ENCODE measurements at places on chromosomes 6 and 20. TPM values are rescaled to one million over a fixed set of nuclear protein-coding genes. Genes with fewer than 3 reads are reported as not detected.

EPHA7 gene
- total RNA-seq = 2.8 TPM

DNA sequence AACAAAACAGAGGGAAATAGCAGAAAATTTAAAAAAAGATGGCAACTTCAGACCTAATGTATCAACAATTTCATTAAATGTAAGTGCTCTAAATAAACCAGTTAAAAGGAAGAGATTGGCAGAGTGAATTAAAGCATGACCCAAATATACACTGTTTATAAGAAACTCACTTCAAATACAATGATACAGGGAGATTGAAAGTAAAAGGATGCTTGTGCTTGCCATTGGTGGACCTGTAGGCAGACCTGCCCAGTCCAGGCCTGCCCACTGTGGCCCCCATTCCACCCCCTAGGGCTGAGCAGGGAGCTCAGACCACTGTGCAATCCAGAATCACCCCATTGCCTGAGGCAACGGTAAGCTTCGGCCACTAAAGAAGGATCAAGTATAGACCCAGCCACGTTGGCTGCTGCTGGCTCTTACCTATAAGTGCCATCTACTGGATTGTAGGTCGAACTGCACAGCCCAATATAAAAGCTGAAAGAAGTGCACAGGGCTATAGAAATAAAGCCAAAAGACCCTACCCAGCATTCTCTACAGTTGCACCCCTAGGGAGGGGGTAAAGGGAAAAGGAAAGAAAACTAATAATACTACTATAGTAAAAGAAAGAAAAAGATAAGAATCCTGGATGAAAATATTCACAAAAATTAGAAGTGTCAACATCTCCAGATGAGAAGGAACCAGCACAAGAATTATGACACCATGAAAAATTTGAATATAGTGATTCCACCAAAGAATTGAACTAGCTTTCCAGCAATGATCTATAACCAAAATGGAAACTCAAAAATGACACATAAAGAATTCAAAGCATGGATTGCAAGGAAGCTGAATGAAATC lies 36.1 kb downstream of the PSMB1 start:
- H3K4me1 ChIP-seq = no peaks in the 10 kb centered on the region
- no peak overlapping the region for H3K27ac ChIP-seq
- DNase-seq = peak; percentile 15
- H3K4me3 ChIP-seq = no peak overlapping the region
- H3K36me3 ChIP-seq = no peaks in the 10 kb centered on the region

TAF4 gene
- total RNA-seq = 8.6 TPM

- H3K27me3 ChIP-seq = no peaks in the 10 kb centered on the region
- H3K27ac ChIP-seq = peak overlapping the region; percentile 98
- DNase-seq = no peak
- H3K4me1 ChIP-seq = peaks cover 28% of the 10 kb centered on the region
Measured at GRCh38 chr6:157020398-157020797, 243.2 kb downstream of the ARID1B start.

SLC16A10 gene
- total RNA-seq = 7.1 TPM

DNA sequence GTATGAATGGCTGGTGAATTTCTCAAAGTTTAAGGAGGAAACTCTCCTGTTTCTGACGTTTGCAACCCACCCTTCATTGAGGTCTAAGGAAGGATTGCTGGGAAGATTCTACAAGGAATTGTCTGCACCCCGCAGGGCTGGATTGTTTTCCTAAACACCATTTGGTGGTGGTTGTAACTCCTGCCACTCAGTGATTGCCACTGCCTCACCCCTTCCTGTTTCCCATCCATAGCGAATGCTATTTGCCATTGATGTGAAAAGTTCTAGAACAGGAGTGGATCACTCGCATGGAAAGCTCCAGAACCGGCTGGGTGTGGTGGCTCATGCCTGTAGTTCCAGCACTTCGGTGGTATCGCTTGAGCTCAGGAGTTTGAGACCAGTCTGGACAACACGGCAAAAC lies 8.7 kb upstream of the DSP start:
- H3K4me1 ChIP-seq = no peaks in the 10 kb centered on the region
- DNase-seq = no peak
- H3K4me3 ChIP-seq = no peak overlapping the region
- H3K27ac ChIP-seq = no peak overlapping the region
- no peaks in the 10 kb centered on the region for H3K36me3 ChIP-seq

DNA sequence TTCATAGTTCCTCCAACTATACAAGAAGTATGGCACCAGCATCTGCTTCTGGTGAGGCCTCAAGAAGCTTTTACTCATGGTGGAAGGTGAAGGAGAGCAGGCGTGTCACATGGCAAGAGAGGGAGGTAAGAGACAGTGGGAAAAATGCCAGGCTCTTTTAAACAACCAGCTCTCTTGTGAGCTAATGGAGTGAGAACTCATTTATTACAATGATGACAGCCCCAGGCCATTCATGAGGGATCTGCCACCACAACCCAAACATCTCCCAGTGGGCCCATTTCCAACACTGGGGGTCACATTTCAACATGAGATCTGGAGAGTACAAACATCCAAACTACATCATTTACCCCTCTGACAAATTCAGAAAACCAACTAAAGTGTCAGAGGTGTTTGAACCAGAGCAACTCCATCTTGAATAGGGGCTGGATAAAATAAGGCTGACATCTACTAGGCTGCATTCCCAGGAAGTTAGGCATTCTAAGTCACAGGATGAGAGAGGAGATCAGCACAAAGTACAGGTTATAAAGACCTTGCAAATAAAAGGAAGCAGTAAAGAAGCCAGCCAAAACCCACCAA lies 2.2 kb upstream of the UBD start:
- H3K27me3 ChIP-seq = peaks cover 8% of the 10 kb centered on the region
- no peaks in the 10 kb centered on the region for H3K36me3 ChIP-seq
- H3K4me3 ChIP-seq = no peak overlapping the region
- H3K4me1 ChIP-seq = no peaks in the 10 kb centered on the region
- H3K27ac ChIP-seq = no peak overlapping the region

LY6G6C gene
- total RNA-seq = not detected

- no peak overlapping the region for H3K4me3 ChIP-seq
- no peak for DNase-seq
Measured at GRCh38 chr6:69663215-69663614, 133.6 kb downstream of the LMBRD1 start.

COL10A1 gene
- 0.20 TPM for total RNA-seq

DNA sequence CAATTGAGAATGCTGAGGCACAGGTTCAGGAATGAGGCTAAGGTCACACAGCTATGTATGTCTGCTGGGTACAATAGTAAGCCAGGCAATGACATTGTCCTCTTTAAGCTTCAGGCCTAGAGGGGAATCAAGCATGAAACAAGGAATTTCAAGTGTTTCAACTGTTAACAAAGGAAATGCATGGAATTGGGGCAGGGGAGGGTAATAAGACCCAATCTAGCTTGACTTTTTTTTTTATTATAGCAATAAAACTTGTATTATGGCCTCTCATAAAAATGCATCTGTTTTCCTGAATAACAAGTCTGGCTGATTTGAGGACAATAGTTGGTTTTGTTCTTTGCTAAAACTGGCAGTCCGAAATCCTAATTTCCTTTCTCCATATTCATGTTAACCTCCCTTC lies 336.7 kb downstream of the CBLN4 start:
- H3K27ac ChIP-seq = no peak overlapping the region
- H3K36me3 ChIP-seq = no peaks in the 10 kb centered on the region
- DNase-seq = no peak
- no peaks in the 10 kb centered on the region for H3K4me1 ChIP-seq

- H3K27ac ChIP-seq = no peak overlapping the region
- H3K36me3 ChIP-seq = no peaks in the 10 kb centered on the region
- H3K4me1 ChIP-seq = no peaks in the 10 kb centered on the region
- no peak for DNase-seq
- H3K4me3 ChIP-seq = no peak overlapping the region
Measured at GRCh38 chr6:155970876-155971708, 515.5 kb upstream of the NOX3 start.

RFX6 gene
- total RNA-seq = not detected

DNA sequence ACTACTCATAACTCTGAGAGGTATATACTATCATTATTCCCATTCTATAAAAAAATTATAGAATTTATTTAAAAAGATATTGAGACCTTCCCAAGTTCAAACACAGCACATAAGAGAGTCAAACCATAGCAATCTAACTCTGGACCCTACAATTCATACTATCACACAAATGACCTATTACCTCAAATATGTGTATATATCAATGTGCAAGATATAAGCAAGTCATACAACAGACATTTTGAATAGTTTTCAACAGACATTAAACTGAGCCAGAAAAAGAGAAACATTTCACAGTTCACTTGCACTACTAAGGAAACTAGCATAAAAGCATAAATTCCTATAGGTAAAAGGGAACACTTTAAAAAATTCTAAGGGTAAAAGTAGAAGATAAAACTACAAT lies 11.7 kb downstream of the PHIP start:
- H3K4me1 ChIP-seq = peaks cover 42% of the 10 kb centered on the region
- no peak for DNase-seq
- peaks cover 10% of the 10 kb centered on the region for H3K36me3 ChIP-seq

DNA sequence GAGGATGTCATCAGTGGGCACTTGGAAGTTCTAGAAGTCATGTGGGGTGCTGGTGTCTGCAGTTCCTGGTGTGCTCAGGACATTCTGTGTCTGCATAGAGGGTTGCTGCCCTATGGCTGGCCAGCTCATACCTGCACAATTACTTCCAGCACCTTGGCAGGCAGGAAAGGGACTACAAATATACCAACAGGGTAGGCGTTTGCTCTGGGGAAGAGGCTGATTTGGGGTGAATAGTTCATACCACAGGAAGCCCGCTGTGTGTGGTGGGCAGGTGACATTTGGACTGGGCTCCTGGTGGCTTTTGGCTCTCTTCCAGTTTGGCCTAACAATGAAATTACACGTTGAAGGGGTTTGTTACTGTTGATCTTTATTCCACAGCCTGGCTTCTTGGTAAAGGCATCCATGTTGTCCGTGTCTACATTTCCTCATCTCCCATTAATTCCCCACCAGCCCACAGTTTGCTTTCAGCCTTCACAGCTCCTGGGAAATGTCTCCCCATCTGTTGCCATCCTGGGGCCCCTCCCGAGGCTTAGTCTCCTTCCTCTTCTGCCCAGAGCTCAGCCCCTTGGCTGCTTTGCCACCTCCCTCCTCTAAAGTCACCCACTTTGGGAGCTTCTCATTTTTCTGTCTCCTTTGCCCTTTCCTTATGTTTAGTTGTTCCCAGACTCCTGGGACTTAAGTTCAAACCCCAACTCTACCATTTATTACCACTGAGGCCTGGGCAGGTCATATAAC lies 88.1 kb downstream of the RSPH3 start:
- no peak overlapping the region for H3K27ac ChIP-seq
- peaks cover 6% of the 10 kb centered on the region for H3K27me3 ChIP-seq
- no peak overlapping the region for H3K4me3 ChIP-seq
- H3K4me1 ChIP-seq = no peaks in the 10 kb centered on the region

MSH5 gene
- 1.3 TPM for total RNA-seq

Data from heart right ventricle (tissue), 16 donors.